ENCODE measurements at places on chromosomes 4 and X.

- DNase-seq = no peak
Measured at GRCh38 chr4:107006218-107006617, 29.9 kb downstream of the DKK2 start.

DNA sequence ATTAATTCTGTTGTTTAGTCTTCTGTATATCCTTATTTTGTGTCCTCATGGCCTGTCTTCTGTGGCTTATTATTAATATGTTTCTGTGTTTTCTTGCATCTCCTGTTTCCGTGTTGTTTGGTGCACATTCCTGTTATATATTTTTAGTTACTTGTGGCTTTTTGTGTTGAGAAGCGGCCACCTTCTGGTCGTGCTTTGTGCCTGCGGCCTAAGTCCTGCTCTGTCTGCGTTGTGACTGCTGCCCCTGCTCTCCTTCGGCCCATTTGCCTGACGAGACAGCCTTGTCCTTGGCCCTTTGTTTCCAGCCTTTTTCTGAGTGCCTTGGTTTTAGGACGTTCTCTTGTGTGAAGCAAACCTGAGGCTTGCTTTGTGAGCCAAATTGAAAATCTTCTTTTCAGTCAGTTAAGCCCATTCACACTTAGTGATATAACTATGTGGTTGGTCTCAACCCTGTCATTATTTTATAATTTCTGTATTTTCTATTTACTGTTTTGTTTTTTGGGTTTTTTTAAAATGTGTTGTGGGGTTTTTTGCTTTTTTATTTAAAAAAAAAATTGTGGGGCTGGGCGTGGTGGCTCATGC lies 43.8 kb downstream of the TNIP2 start:
- no peak for DNase-seq

GRCh38 chr4:173025131-173025530 lies 143.5 kb upstream of the GALNT7 start:
- DNase-seq = no peak

GRCh38 chrX:136735601-136736000 lies 45.1 kb downstream of the ARHGEF6 start:
- no peak for DNase-seq

GRCh38 chr4:94244829-94245185 lies 37.1 kb downstream of the SMARCAD1 start:
- no peak for DNase-seq

DNA sequence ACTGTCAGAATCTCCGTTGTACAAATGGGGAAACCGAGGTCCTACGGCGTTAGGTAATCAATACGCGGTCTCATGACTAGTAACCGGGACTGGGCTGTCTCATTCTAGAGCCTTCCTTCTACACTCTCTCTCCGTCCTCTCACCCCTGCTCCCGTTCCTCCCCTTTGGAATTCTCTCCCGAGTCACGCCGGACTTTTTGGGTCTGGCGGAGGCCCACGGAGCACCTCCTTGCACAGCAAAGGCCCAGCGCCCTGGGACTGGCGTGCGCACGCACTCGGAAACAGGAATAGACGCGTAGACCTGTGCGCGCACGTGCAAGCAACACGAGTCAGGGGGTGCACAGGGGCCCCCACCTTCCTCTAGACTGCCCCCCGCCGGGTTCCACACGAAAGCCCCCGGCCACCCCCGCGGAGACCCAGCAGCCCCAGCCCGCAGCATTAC lies 361 bp downstream of the QDPR start:
- peak; percentile 67 for DNase-seq

- no peak for DNase-seq
Measured at GRCh38 chr4:55238407-55238806, 107.6 kb upstream of the SRD5A3 start.

DNA sequence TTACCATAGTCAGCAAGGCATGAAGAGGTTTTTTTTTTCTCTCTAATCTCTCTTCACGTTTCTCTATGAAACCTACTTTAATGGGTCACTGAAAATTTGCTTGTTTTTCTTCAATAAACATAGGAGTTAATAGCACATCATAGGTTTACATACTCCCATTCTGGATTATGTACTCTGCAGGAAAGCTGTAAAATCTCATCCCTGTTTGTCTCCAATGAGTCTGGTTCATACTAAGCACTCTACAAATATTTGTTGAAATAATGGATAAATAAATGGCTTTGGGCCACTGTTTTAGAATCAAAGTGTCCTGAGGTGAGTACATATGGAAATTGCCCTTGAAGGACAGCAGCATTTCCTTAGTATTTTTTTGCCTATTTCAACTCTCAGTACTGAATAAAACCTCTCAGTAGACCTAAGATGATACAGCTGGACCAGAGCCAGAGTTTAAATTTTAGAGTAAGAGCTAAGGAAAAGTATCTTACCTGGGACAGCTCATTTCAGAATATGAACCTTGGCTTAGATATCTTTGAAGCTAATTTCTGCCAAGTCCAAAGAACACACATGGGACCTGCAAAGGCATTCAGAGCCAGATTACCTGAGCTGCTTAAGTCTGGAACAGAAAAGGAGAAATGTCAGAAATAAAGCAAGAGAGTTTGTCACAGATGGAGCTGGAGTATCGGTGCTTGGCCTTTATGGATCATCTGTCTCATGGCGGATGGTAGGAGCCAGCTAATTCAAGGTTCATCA lies 34.4 kb downstream of the PF4 start:
- DNase-seq = no peak

DNA sequence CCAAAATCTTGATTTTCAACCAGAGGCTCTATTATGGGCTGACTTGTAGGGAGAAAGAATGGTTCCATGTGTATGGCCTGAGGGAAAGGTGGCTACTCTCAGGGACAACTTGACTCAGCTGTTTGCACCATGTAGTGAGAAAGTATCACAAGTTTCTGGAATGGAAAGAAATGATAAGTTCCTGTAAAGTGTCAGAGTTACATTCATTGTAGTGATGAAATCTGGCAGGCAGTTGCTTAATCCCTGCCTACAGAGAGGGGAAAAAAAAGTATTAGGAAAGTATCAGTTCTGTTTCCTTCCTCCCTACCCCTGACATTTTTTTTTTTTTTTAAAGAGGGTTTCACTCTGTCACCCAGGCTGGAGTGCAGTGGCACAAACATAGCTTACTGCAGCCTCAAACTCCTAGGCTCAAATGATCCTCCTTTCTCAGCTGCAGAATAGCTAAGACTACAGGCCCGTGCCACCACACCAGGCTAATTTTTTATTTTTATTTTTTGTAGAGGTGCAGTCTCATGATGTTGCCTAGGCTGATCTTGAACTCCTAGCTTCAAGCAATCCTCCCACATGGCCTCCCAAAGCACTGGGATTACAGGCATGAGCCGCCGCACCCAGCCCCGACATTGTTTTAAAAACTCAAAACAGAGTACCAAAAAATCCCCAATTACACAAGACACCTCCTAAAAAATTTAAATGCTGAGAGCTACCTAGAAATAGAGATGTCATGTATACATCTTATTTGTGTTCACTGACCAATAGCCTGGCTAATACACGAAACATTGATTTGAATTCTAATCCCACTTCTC lies 4.8 kb upstream of the FBXL5 start:
- no peak for DNase-seq

GRCh38 chrX:71147496-71148277 lies 3.0 kb downstream of the NLGN3 start:
- no peak for DNase-seq

DNA sequence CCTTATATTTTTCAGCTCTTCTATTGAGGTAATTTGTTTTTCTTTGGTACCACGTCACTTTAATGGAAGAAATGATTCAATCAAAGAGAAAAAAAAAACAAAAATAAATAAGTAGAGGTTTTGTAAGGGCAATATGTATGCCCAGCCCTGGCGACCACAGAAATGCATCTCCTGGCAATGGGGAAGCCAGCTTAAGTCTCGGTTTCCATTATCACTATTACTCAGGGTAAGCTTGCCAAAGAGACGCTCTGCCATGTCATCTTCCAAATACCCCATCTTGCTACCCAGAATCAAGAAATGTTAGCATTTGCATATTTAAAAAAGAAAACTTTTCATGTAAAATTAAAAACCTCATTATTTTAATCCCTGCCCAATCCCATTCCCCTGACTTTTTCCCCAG lies 68.8 kb downstream of the FAM47C start:
- no peak for DNase-seq
